Regular cardiac myocyte (primary cell): ENCODE measurements at places on chromosomes 4 and X. TPM values are rescaled to one million over a fixed set of nuclear protein-coding genes. Genes with fewer than 3 reads are reported as not detected.

Gene TNIP3
- total RNA-seq: 0.38 and 0.56 TPM in 2 replicates

Gene TRMT2B
- 11.6 and 18.8 TPM in 2 replicates for total RNA-seq

Gene FAM193A
- total RNA-seq: 8.2 TPM in 2 replicates

Gene GAGE1
- total RNA-seq: not detected in 2 replicates

Gene STK26
- total RNA-seq: 9.0 and 11.7 TPM in 2 replicates

Gene PNMA3
- total RNA-seq: under 0.01 and 0.28 TPM in 2 replicates

Gene BBS12
- 4.6 and 7.6 TPM in 2 replicates for total RNA-seq

Gene TSPAN7
- total RNA-seq: 0.28 TPM in 1 of 2 replicates, not detected in the other

Gene PRAF2
- total RNA-seq: 5.8 and 7.0 TPM in 2 replicates

Gene PPAT
- 24.0 and 31.2 TPM in 2 replicates for total RNA-seq

Gene TMEM156
- total RNA-seq: under 0.01 and 0.58 TPM in 2 replicates

Gene GTPBP6
- 15.8 and 50.0 TPM in 2 replicates for total RNA-seq

Gene PCDH11X
- under 0.01 TPM in 1 of 2 replicates, not detected in the other for total RNA-seq

Gene IGFBP7
- total RNA-seq: 579 and 2,784 TPM in 2 replicates

Gene TTC29
- not detected in 2 replicates for total RNA-seq

Gene CSAG1
- total RNA-seq: not detected in 2 replicates

Gene PABPC4L
- total RNA-seq: 0.38 and 0.56 TPM in 2 replicates

Gene KLHL34
- total RNA-seq: under 0.01 TPM in 2 replicates

Gene TKTL2
- total RNA-seq: not detected in 2 replicates

Gene JCHAIN
- total RNA-seq: 0.19 and 2.0 TPM in 2 replicates
